ENCODE measurements at places on chromosomes 6 and 20.

DNA sequence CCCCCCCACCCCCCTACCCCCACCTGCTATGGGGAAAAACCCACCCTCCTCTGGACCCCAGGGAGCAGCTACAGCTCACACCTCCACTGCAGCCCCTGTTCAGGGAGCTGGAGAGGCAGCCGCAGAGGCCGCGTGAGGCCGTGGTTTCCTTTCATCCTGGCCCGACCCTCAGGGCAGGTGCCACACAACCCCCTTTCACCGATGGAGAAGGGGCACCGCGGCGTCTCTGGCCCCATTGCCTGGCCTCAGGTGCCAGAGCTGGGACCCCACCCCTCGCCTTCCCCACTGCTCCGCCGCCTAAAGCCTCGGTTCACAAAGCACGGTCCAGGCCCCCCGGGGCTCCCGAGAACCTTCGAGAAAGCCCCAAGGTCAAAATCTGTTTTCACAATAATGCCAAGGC, 11.8 kb upstream of the KCNQ2 start:
- no peak for DNase-seq

DNA sequence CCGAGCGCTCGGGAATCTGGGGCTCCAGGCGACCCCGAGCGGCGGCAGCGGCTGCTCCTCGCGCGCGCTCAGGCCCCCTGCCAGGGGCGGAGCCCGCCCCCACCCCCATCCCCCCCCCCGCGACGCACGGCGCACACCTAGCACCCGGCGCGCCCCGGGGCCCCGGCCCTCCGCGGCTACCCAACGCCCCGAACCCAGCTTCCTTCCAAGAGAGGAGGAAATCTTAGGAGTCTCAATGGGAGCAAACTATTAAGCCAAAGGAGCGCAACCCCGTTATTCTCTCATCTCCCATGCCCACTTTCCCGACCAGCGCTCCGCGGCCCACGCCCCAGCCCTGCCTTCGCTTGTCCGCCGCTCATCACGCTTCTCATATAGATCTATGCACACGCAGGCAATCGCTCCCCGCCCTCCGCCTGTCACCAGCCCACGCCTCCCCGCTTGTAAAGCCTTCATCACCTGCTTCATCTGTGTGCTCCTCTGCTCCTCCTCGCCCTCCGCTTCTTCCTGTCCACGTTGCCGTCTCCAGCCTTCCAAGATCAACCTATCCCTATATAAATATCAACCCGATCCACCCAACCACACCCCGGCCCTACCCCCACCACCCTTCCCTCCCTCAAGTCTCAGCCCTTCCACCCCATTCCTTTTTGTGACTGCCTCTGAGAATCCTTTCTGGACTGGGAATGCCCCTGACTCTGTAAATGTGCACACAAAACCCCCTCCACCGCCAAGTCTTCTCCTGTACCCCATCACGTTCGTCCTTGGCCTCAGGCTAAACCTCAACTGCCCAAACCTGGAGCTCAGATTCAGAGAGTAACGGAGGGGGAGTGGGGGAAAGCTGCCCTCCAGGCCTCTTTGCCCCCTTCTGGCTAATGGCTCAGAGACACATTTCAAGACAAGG, at the start of gene DLK2:
Gene DLK2, minus strand, starts transcription at position 18 of the 898 bp plus-strand sequence. CDS start 723 bp downstream, outside the sequence.
- peak; percentile 32 for DNase-seq

- DNase-seq, result no peak
Observed at GRCh38 chr6:157635388-157636244, 187.4 kb upstream of the SNX9 start.

GRCh38 chr6:166027761-166028160, 139.9 kb downstream of the TBXT start:
- DNase-seq, result no peak

GRCh38 chr6:42690151-42690702, 32.2 kb downstream of the PRPH2 start:
- no peak for DNase-seq

DNA sequence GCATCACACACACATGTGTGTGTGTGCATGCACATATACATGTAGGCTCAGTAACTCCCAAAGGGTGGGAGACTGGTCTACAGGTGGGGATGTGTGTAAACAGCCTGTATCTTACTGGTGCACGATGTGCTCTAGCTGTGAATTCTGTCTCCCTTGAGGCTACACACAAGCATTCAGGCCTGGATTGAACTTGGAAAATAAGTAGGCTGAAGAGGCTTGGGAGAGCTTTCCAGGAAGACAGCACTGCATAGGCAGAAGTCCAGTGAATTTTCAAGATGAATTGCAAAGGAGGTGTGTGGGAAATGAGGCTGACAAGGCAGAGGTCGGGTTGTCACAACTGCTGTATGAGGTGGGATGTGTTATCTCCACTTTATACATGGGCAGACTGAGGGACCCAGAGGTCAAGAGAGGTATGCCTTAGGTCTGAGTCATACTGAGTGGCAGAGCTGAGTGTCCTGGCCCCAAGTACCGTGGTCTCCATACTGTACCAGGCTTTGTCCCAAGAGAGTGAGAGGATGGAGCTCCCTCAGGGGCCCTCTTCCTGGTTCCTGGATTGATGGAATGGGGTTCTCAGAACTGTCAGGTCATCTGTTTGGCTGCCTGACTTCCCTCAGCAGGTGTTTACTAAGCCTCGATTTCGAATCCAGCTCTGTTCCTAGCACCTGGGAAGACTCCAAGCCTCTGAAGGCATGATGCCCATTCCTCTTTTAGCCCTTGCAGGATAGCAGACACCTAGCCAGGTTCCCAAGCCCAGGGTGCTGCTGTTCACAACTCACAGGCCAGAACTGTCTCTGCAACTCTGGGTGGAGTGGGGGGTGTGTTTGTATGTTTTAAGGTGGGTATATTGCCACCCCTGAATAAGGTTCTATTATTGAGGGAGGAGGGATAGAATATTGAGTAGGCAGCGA, 14.4 kb downstream of the SNPH start:
- no peak for DNase-seq

DNA sequence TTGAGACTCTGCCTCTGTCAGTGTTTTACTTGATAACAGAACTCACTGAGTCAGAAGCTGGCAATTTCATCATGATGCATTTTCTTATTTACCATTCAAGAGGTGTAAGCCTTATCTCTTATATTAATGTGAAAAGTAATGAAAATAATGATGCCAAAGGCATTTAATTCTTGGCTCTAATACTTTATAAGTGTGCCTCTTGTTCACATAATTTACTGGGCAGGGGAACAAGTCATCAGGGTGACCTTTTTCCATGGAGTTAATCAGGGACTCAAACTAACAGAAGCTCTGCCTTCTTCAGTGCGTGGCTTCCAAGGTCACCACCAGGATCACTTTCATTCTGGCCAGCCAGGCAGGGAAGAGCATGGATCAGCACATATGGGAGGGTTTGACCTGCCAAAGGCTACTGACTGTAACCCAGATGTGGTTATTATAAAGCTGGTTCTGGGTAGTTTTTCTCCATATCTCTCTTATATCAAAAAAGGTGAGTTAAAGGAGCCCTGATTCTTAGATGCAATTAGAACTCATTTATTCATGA, 5.2 kb upstream of the PLCB1 start:
- no peak for DNase-seq

- no peak for DNase-seq
Observed at GRCh38 chr6:114375541-114376192, 32.8 kb upstream of the HS3ST5 start.

DNA sequence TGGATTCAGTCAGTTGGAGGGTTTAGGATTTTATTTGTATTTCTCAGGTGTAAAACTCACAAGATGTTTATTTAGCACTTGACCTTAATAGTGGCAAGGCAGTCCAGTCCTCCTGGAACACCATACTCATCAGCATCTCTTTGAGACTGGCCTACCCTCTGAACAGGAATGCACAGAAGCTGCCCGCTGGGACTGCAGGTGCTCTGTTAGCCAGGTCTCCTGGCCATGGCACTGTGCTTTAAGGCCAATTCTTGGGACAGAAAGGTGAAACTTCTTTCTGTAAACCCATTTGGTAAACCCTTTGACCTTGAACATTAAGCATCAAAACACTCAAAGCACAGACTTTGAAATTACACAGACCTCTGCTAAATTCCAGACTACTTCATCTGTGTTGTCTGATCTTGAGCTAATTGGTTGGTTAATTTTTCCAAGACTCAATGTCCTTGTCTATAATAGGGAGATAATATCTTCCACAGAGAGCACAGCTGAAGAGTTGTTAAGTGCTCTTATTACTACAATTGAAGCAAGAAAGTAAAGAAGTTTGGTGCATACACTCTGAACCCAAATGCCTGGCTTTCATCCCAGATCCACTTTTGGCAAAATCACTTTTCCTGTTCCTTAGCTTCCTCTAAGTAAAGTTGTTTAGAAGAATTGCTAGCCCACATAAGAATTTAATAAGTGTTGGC, 54.9 kb upstream of the NT5E start:
- no peak for DNase-seq

- DNase-seq, result no peak
Observed at GRCh38 chr6:40413239-40413638, 173.9 kb downstream of the LRFN2 start.

GRCh38 chr6:162952423-162952822, 224.6 kb downstream of the PACRG start:
- DNase-seq, result no peak

- DNase-seq, result no peak
Observed at GRCh38 chr20:52434453-52434852, 242.9 kb upstream of the ZFP64 start.

GRCh38 chr6:103079867-103080266, 1686.4 kb downstream of the GRIK2 start:
- no peak for DNase-seq

DNA sequence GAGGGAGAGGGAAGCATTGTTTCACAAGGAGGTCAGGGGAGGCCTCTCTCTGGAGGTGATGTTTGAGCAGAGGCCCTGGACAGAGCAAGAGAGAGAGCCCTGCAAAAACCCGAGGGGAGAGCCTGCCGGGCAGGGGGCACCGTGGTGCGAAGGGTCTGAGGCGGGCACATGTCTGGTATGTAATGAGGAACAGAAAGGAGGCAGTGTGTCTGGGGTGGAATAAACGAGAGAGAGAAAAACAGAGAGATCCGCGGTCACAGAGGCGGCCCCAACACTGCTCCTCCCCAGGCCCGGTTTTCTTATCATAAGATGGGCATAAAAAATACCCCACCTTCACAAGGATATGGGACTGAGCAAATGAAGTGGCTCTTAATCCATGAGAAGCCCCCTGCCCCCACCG, 119.2 kb downstream of the PREX1 start:
- DNase-seq, result no peak

- DNase-seq, result peak; percentile 88
Observed at GRCh38 chr6:119830494-119831295, 481.1 kb upstream of the MAN1A1 start.

Data from MCF 10A (cell line).